ENCODE measurements at places on chromosomes 5 and 9.

DNA sequence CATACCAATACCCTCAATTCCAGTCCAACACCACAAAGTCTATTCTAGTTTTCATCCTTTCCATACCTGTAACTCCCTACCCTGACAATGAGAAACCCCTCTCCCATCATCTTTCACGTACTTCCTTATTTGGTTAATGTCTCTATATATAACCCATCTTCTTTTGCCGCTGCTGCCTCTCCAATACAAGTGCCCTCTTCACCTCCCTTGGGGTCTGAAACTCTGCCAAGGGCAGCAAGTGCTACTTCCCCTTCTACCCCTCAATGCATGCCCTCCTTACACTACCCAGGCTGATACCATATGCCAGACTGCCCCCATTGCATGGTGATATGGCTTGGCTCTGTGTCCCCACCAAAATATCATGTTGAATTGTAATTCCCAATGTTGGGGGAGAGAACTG, 24.4 kb upstream of the SMIM15 start:
- H3K27ac ChIP-seq, result no peak overlapping the region
- peaks cover 2% of the 10 kb centered on the region for H3K27me3 ChIP-seq
- no peaks in the 10 kb centered on the region for H3K4me1 ChIP-seq
- no peak for DNase-seq

GRCh38 chr5:131538177-131538593, 96.8 kb downstream of the RAPGEF6 start:
- H3K27me3 ChIP-seq, result no peaks in the 10 kb centered on the region
- DNase-seq, result no peak
- peaks cover 15% of the 10 kb centered on the region for H3K4me1 ChIP-seq

- H3K27ac ChIP-seq, result peak overlapping the region; percentile 57
- H3K4me1 ChIP-seq, result peaks cover 19% of the 10 kb centered on the region
- DNase-seq, result peak; percentile 33
- H3K36me3 ChIP-seq, result no peaks in the 10 kb centered on the region
Measured at GRCh38 chr9:22005021-22005701, 3.9 kb downstream of the CDKN2B start.

DNA sequence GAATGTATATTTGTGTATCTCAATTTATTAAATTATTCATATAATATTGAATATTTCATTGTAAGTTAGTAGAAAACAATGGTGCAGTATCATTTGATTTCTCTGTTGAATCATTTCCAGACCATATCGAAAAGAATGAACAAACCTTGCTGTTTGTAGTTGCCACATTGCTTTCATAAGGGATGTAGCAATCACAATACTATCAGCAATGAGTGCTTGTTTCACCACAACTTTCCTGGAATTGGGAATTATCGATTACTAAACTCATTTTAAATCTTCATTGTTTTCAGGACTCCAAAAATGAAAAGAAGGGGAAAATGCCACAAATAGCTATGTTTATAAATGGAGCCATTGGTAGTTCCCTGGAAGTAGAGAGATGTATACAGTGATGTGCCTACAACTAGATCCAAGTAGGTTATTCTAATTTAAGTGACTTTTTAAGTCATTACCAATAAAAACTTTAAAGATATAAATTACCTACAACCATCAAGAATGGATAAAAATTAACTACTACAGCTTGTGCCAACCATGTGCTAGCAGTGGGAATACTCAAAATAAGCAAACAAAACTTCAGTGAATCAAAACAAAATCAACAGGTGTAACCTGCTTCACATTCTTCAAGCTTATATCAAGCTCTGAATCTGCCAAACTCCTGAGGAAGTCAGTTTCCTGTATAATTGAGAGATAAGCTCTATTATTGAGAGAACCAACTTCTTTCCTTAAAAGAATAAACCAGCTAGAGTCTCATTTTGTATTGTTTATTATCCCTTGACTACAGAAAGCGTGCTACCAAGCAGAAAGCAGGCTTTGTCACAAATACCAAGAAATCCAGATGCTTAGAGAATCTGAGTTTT, 358.6 kb downstream of the ADGRV1 start:
- H3K4me1 ChIP-seq, result peaks cover 15% of the 10 kb centered on the region
- H3K36me3 ChIP-seq, result peaks cover 30% of the 10 kb centered on the region
- no peak for DNase-seq
- H3K27me3 ChIP-seq, result no peaks in the 10 kb centered on the region

DNA sequence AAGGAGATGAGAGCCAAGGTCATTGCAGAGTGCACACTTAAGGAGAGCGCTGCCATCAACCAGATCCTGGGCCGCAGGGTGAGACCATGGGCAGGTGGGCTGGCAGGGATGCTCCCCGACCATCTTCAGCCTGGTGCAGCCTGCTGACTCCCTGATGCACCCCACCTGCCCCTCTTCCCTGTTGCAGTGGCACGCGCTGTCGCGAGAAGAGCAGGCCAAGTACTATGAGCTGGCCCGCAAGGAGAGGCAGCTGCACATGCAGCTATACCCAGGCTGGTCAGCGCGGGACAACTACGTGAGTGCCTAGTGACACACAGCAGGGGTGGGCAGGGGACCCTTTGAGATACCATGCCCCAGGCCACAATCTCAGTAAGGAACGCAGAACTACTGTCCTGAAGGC, 28.3 kb downstream of the TCF7 start:
- H3K4me1 ChIP-seq, result peaks cover 42% of the 10 kb centered on the region
- no peak for DNase-seq
- no peak overlapping the region for H3K4me3 ChIP-seq
- H3K27me3 ChIP-seq, result peaks cover 6% of the 10 kb centered on the region
- no peak overlapping the region for H3K27ac ChIP-seq

GRCh38 chr5:148474025-148474511, 90.3 kb downstream of the FBXO38 start:
- no peak for DNase-seq
- no peak overlapping the region for H3K4me3 ChIP-seq
- no peaks in the 10 kb centered on the region for H3K4me1 ChIP-seq
- H3K36me3 ChIP-seq, result no peaks in the 10 kb centered on the region
- no peak overlapping the region for H3K27ac ChIP-seq
- peaks cover 13% of the 10 kb centered on the region for H3K27me3 ChIP-seq

DNA sequence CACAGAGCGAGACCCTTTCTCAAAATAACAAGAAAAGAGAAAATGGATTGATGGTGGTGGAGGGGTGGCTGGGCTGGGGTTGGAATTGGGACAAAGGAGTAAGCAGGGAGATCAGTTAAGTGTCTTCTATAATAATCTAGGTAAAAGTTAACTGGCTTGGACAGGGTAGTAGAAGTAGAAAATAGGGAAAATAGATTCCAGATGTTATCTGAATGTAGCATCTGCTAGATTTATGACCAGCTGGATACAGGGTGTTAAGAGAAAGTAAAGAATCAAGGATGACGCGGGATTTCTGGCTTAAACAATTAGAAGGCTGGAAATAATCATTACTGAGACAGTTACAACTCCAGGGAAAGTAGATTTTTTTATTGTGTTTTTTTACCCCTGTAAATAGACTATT, 13.0 kb downstream of the PPP6C start:
- H3K36me3 ChIP-seq, result peaks cover 78% of the 10 kb centered on the region
- peaks cover 5% of the 10 kb centered on the region for H3K27me3 ChIP-seq
- DNase-seq, result no peak
- H3K4me3 ChIP-seq, result no peak overlapping the region
- peak overlapping the region; percentile 94 for H3K27ac ChIP-seq
- peaks cover 17% of the 10 kb centered on the region for H3K4me1 ChIP-seq

- H3K27me3 ChIP-seq, result no peaks in the 10 kb centered on the region
- no peaks in the 10 kb centered on the region for H3K36me3 ChIP-seq
- peaks cover 25% of the 10 kb centered on the region for H3K4me1 ChIP-seq
- no peak for DNase-seq
- H3K4me3 ChIP-seq, result no peak overlapping the region
- H3K27ac ChIP-seq, result no peak overlapping the region
Measured at GRCh38 chr5:96926276-96926675, 9.6 kb upstream of the LNPEP start.

Measured in nephron progenitor cell (in vitro differentiated cells).